ENCODE measurements at places on chromosomes 11 and 22.

DNA sequence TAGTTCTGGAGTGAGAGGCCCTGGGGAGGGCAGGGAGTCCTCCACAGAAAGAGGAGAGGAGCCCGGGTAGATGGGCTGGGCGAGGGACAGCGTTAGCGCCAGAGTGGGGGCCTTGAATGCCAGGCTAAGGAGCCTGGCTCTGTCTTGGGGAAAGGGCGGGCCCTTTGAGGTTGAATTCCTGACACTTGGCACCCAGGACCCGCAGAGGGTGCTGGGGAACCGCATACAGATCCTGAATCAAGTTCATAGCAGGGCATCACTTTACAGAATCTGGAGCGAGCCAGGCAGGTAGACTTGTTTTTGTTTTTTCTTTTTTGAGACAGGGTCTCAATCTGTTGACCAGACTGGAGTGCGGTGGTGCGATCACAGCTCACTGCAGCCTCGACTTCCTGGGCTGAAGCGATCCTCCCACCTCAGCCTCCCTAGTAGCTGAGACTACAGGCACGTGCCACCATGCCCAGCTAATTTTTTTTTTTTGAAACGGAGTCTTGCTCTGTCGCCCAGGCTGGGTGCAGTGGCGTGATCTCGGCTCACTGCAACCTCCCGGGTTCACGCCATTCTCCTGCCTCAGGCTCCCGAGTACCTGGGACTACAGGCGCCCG, 6.1 kb downstream of the CARNS1 start:
- DNase-seq: no peak

- no peak for DNase-seq
Measured at GRCh38 chr11:20616920-20617319, 17.5 kb downstream of the SLC6A5 start.

DNA sequence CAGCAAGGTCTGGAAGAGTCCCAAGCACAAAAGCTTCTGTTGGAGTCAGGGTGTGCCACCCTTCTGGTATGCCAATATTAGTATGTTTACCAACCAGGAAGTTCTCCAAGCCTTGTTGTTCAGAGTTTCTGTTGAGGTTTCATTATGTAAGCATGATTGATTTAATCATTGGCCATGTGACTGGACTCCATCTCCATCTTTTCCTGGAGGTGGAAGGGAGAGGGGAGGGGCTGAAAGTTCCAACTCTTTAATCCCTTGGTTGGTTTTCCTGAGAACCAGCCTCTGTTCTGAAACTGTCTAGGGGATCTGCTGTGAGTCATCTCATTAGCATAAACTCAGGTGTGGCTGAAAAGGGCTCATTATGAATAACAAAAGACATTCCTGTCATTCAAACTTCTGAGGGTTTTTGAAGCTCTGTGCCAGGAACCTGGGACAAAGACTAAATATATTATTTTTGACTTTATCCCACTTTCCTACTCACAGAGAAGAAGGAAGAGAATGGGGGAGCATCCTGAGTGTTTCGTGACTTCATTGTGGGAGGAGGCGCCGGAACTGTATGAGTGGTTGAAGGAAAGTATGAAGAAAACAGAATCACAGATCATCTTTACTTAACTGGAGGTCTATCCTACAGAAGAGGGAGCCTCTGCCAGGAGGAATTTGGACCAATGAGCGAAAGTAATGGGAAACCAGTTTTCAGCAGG, 138.2 kb downstream of the NECTIN1 start:
- no peak for DNase-seq

- peak; percentile 80 for DNase-seq
Measured at GRCh38 chr22:20782596-20783299, 8.8 kb downstream of the SERPIND1 start.

- no peak for DNase-seq
Measured at GRCh38 chr22:32998373-32998772, 59.8 kb downstream of the SYN3 start.

GRCh38 chr11:36890841-36891240, 292.8 kb upstream of the RAG2 start:
- DNase-seq: no peak

- peak; percentile 48 for DNase-seq
Measured at GRCh38 chr11:10488121-10488933, 33.3 kb downstream of the AMPD3 start.

GRCh38 chr11:93396316-93396715, 65.8 kb downstream of the DEUP1 start:
- no peak for DNase-seq

DNA sequence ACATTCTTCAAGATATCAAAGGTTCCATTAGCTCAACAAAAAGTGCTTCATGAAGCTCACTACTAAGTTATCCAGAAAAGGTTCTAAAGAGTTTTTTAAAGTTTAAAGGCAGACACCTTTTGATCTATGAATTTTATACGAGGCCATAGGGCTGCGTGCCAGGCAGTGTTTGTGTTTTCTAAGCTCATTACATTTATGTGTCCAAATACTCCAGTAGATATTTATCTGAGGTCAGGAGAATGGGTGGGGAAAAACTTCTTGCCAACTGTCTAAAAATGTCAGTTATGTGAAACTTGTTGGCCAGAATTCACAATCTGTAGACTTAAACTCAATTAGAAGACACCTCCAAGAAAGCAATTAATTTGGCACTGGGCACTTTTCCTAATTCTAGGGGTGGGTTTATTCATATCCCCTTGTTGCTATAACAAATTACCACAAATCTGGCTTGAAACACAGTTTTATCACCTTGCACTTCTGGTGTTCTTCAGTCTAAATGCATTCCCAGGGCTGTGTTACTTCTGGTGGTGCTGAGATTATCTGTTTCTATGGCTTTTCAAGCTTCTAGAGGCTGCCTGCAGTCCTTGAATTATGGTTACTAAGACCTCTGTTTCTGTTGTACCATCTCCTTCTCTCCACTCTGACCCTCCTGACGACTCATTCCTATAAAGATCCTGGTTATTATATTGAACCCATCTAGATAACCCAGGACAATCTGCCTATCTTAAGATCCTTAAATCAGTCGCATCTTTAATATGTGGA, 1030.4 kb upstream of the CNTN5 start:
- DNase-seq: no peak

DNA sequence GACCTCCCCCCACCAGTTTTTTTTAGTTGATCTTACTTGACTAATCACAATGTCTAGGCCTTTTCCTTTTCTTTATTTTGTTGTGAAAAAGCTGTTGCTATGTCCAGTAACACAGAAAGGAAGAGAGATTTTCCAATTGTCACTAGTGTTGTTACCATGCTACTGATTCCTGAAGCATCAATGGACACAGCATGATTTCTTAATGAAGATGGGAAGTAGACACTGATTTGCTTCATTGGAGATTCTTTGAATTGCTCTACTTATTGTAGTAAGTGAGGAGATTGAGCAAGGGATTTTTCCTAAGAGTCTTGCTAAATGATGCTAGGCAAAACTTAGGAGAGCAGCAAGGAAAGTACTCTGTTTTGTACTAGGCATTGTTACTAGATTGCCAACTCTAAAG, 4.6 kb downstream of the AASDHPPT start:
- no peak for DNase-seq

All from trophoblast cell (in vitro differentiated cells and primary cell).